ENCODE measurements at places on chromosomes 7 and 10.

DNA sequence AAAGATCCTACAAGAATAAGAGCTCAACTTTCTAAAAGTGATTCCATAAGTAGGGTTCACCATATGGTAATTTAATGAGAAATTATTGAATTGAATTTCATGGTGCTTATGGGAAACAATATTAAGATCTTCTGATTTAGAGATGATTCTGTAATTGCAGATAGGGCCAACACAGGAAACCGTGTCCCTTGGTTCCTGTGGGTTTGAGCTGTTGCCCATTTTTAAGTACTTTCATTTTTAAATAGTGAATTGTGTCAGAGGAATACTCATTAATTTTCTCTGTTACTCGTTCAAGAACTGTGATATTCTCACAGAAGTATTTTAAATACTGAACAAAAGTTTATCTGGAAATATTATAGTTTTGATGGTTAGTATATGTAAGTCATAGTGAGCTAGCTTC lies 129.2 kb downstream of the SRI start:
- DNase-seq: peak; percentile 78

- no peak for DNase-seq
Observed at GRCh38 chr10:58436071-58436470, 50.9 kb downstream of the TFAM start.

- DNase-seq: no peak
Observed at GRCh38 chr7:18700147-18700546, 204.6 kb downstream of the HDAC9 start.

DNA sequence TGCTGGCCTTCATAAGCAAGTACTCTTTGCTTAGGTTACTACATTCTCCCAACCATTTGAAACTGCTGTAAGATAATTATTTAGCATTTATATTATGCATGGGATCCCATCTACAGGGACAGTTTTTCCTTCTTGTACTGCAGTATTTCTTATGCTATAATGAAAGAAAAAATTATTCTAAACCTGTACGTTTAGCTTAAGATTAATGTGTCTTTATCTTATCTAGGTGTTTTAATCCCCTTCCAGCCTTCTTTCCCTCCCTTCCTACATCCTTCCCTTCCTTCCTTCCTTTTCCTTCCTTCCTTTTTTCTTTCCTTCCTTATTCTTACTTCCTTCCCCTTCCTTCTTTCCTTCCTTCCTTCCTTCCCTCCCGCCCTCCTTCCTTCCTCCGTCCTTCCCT lies 778.3 kb downstream of the CNTNAP2 start:
- DNase-seq: no peak

Data from common myeloid progenitor, CD34-positive (primary cell).